ENCODE measurements at places on chromosomes 3 and 15. TPM values are rescaled to one million over a fixed set of nuclear protein-coding genes. Genes with fewer than 3 reads are reported as not detected.
A peak's percentile ranks its signal among the peaks of the same experiment; 100 is the strongest.

GRCh38 chr15:74540161-74540760 lies 759 bp upstream of the ARID3B start:
- no peak for DNase-seq

- no peak for DNase-seq
Observed at GRCh38 chr3:7264196-7264526, 403.2 kb downstream of the GRM7 start.

DNA sequence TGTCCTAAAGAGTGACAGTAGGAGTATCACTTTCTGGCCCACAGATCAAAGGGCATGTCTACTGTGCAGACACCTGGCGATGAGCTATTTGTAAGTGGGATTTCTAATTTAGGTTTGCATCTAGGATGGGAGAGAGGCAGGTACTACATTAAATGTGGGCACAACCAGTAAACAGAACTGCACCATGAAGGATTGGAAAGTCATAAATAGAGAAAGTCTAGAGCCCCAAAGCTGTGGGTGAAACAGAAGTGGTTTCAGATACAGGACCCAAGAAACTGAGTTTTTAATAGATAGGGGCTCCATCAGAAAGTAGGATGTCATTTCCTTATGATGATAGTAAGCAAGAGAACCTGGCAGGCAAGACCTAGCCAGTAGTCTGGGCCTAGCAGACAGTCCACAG lies 35.2 kb upstream of the SPPL2A start:
- DNase-seq, result no peak

Gene BSN
- total RNA-seq, result 0.81 TPM

DNA sequence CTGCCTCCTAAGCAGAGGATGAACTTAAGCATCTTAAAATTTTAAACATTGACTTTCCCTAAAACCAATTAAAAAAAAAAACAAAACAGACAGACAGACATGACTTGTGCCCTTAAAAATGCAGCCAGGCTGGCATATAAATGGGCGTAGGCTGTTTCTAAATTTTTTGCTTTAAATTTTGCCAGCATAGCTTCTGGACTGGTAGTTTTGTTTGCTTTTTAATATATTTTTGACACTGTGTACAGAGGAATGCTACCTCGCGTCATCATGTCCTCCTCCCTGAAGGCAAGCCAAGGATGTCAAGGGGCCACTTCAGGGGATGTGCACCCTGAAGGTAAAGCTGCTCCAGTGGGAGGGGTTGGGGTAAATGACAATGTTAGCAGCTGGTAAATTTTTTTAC lies 134.8 kb downstream of the PGPEP1L start:
- no peak for DNase-seq

DNA sequence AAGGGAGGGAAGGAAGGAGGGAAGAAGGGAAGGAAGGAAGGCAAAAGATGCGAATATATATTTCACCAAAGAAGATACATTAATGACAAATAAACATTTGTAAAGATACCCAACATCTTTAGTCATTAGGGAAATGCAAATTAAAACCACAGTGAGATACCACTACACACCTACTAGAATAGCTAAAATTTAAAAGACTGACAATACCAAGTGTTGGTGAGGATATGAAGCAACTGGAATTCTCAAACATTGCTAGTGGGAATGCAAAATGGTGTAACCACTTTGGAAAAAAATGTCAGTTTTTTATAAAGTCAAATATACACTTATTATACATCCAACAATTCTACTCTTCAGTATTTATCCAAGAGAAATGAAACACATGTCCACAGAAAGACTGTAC lies 4.3 kb upstream of the COLQ start:
- no peak for DNase-seq

DNA sequence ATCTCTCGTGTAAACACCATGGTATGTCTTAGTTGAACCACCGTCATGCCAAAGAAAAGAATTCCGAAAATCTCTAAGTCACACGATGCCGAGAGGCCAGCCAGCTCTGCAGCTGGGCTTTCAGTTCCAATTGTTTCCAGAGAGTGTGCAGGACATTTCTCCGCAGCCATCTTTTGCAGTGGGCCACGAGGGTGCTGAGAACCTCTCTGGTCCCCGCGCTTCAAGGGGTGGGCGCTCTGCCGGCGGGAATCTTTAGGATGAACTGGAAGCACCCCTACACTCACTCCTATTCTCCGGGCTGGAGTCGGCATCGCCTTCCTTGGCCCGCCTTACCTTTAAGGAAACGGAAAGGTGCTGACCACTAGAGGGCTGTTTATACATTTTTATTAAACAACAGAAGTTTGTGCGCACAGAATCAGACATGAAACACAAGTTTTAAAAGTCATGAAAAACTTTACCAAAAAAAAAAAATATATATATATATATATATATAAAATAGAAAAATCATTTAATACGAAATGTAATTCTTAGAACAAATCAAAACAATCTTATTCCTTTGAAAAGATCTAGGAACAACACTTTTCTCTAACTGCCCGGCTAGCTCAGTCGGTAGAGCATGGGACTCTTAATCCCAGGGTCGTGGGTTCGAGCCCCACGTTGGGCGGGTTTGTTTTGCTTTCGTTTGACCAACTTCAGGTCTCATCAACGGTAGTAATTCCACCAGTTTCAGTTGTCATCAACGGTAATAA lies 12.5 kb upstream of the MORF4L1 start:
- peak; percentile 66 for DNase-seq

Measured in mucosa of gallbladder (tissue), 1 donor.